ENCODE measurements at places on chromosomes 13 and 19. TPM values are rescaled to one million over a fixed set of nuclear protein-coding genes. Genes with fewer than 3 reads are reported as not detected.

DNA sequence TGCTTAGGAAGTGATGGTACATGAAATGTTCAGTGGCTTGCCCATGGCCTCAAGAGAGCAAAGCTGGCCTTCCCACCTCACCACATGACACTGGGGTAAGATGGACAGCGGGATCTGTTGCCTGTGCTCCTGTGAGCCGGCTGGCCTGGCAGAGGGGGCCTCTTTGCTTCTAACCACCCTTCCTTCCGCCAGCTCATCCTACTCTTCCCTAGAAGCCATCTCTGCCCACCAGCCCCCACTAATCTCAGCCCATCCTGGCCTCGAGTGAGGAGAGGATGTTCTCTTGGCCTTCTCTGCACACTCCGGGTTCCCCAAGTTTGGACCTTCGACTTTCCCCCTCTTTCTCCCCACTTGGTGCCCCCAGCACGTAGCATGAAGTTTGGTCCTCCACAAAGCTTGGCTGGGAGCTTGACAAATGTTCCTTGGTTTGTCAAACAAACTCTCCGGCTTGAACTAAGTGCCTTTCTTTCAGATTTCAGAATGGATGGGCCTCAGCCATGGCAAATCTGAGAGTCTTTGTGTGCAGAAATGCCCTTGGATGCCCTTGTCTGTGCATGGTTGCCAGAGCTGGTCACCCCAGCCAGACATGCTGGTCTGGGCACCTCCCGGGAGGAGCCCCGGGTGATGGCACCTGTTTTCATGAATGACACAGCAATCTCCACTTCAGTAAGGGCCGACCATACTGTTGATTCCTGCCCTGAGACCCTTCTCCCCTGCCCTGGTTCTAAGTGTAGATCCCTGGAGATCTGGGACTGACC, 145.5 kb downstream of the URI1 start:
- DNase-seq, result no peak

DNA sequence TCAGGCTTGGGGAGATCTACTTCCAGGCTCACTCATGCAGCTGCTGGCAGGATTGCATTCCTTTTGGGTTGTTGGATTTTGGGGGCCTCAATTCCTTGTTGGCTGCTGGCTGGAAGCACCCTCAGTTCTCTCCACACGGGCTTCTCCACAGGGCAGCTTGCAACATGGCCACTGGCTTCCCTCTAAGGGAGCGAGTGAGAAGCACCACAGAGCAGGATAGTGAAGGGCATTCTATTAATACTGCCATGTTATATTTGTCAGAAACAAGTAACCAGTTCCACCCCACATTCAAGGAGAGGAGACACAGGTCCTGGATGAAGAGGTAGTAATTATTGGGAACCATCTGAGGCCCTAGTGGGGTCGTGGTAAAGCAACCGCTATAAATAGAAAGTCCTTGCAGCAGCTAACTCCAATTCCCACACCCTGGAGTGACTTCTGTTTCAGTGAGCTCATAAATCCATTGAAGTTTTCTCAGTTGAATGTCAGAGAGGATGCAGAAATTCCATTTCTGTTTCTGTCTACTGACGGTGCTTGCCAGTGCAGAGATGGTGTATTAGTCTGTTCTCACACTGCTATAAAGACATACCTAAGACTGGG, 558.9 kb downstream of the IRS2 start:
- no peak for DNase-seq

GRCh38 chr13:34435338-34435737, 506.7 kb upstream of the NBEA start:
- DNase-seq, result no peak

The GMIP gene
- 5.7 TPM for polyA plus RNA-seq

The KPTN gene
- 13.2 TPM for polyA plus RNA-seq

DNA sequence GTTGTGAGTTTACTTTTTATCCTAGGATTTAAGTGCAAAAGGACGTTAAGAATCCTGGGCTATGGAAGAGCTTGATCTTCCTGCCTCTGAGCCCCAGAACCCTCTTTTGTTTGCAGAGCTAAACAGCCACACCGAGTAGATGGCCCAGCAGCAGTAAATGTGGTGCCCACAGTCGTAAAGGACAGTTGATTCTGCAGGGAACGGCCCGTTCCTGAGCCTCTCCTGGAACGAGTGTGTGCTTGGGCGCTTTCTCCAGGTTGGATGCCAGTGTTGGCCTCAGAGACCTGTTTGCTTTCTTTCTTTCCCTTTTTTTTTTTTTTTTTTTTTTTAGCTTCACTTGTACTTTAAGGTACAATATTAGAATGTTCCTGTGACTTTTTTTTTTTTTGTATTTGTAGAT, 41.7 kb downstream of the SPATA13 start:
- no peak for DNase-seq
